Central memory CD8-positive, alpha-beta T cell (primary cell): ENCODE measurements at places on chromosomes 7 and 10.

DNA sequence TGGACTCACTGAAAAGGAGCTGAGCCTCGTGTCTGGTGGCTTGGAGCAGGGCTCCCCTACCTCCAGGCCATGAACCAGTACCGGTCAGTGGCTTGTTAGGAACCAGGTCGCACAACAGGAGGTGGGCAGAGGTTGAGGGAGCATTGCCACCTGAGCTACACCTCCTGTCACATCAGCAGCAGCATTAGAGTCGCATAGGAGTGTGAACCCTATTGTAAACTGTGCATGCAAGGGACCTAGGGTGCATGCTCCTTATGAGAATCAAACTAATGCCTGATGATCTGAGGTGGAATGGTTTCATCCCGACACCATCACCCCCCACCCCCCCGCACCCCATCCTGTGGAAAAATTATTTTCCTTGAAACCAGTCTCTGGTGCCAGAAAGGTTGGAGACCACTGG, 50.4 kb downstream of the TSPAN15 start:
- no peak overlapping the region for H3K27ac ChIP-seq
- no peaks in the 10 kb centered on the region for H3K27me3 ChIP-seq
- no peak overlapping the region for H3K4me3 ChIP-seq
- no peaks in the 10 kb centered on the region for H3K36me3 ChIP-seq
- no peaks in the 10 kb centered on the region for H3K4me1 ChIP-seq
- no peak for DNase-seq

- peak overlapping the region; percentile 96 for H3K27ac ChIP-seq
- no peak for DNase-seq
- H3K4me1 ChIP-seq, result peaks cover 70% of the 10 kb centered on the region
- H3K4me3 ChIP-seq, result peak overlapping the region; percentile 21
- peaks cover 26% of the 10 kb centered on the region for H3K36me3 ChIP-seq
- H3K27me3 ChIP-seq, result no peaks in the 10 kb centered on the region
Observed at GRCh38 chr10:33136781-33137180, 178.8 kb upstream of the ITGB1 start.

- no peaks in the 10 kb centered on the region for H3K27me3 ChIP-seq
- H3K27ac ChIP-seq, result peak overlapping the region; percentile 30
- no peak overlapping the region for H3K4me3 ChIP-seq
- peaks cover 73% of the 10 kb centered on the region for H3K4me1 ChIP-seq
Observed at GRCh38 chr7:21358648-21359047, 69.2 kb upstream of the SP4 start.

GRCh38 chr10:73647211-73647874, 6.1 kb upstream of the MYOZ1 start:
- no peak for DNase-seq
- H3K4me1 ChIP-seq, result no peaks in the 10 kb centered on the region
- peak overlapping the region; percentile 51 for H3K4me3 ChIP-seq
- no peak overlapping the region for H3K27ac ChIP-seq
- H3K27me3 ChIP-seq, result no peaks in the 10 kb centered on the region

- H3K27me3 ChIP-seq, result no peaks in the 10 kb centered on the region
- no peaks in the 10 kb centered on the region for H3K4me1 ChIP-seq
- H3K4me3 ChIP-seq, result no peak overlapping the region
- no peak overlapping the region for H3K27ac ChIP-seq
- DNase-seq, result no peak
Observed at GRCh38 chr7:119900996-119901672, 371.8 kb upstream of the KCND2 start.

DNA sequence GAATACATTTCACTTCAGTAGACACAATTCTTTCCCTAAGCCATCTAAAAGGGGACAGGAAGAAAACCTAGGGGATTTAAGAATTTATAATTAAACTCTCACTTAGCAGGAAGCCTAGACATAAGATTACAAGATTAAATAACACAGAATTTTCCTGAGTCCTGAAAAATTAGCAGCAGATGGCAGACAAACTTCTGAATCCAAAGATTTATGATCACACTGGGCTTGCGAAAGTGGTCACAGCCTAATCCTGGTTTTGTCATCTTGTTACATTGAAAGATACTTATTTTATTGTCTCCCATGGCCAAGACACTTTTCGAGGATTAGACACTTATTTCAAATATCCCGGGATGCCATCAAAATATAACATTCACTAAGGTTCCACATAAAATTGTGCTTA, 2.9 kb downstream of the ERLIN1 start:
- H3K27me3 ChIP-seq, result no peaks in the 10 kb centered on the region
- peaks cover 21% of the 10 kb centered on the region for H3K36me3 ChIP-seq
- H3K4me3 ChIP-seq, result no peak overlapping the region
- H3K4me1 ChIP-seq, result peaks cover 65% of the 10 kb centered on the region
- no peak for DNase-seq

GRCh38 chr10:86085686-86086085, 280.9 kb downstream of the GRID1 start:
- H3K27me3 ChIP-seq, result peaks cover 47% of the 10 kb centered on the region
- H3K27ac ChIP-seq, result no peak overlapping the region
- H3K4me3 ChIP-seq, result no peak overlapping the region
- DNase-seq, result no peak
- peaks cover 1% of the 10 kb centered on the region for H3K36me3 ChIP-seq

DNA sequence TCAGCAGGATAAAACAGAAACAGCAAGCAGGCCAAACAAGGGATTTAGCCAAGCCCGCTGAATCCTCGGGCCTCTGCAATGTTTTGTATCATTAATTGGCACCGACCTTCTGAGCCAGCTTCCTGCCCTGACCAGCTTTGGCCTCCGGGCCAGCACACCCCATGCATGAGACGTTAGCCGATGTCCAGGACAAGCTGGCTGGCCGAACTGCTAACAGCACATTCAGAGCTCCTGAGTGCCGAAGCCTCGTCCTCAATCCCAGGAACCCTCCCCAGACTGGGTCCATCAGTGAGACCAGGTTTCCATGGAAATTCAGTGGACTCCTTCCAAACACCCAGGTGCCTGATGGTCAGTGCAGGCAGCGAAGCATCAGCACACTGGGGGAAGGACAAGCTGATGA, 134.3 kb upstream of the PFKP start:
- peaks cover 6% of the 10 kb centered on the region for H3K4me1 ChIP-seq
- no peaks in the 10 kb centered on the region for H3K36me3 ChIP-seq
- no peak overlapping the region for H3K27ac ChIP-seq
- H3K4me3 ChIP-seq, result no peak overlapping the region

DNA sequence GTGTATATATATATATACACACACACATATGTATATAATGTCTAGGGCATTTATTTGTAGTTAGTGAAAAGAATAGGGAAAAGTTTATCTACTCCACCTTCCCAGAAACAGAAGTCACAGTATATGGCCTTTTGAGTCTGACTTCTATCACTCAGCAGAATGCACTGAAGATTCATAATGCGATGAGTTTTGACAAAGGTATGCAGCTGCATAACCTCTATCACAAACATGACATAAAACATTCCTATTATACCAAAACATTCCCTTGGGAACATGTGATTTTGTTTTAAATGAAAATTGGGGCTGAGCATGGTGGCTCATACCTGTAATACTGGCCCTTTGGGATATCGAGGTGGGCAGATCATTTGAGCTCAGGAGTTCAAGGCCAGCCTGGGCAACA, 137.3 kb upstream of the EEPD1 start:
- no peaks in the 10 kb centered on the region for H3K36me3 ChIP-seq
- H3K4me1 ChIP-seq, result no peaks in the 10 kb centered on the region
- peaks cover 35% of the 10 kb centered on the region for H3K27me3 ChIP-seq
- H3K27ac ChIP-seq, result no peak overlapping the region
- H3K4me3 ChIP-seq, result no peak overlapping the region
- no peak for DNase-seq

GRCh38 chr7:104978460-104978859, 35.5 kb upstream of the KMT2E start:
- H3K27ac ChIP-seq, result no peak overlapping the region
- peaks cover 8% of the 10 kb centered on the region for H3K36me3 ChIP-seq
- no peak overlapping the region for H3K4me3 ChIP-seq

GRCh38 chr7:27128034-27128433, 2.5 kb downstream of the HOXA4 start:
- no peak for DNase-seq
- H3K4me1 ChIP-seq, result no peaks in the 10 kb centered on the region
- H3K27ac ChIP-seq, result no peak overlapping the region

GRCh38 chr10:109773288-109774120, 149.8 kb downstream of the XPNPEP1 start:
- no peak overlapping the region for H3K4me3 ChIP-seq
- H3K4me1 ChIP-seq, result no peaks in the 10 kb centered on the region
- no peaks in the 10 kb centered on the region for H3K36me3 ChIP-seq
- H3K27ac ChIP-seq, result no peak overlapping the region
- no peak for DNase-seq

- H3K27me3 ChIP-seq, result peaks cover 28% of the 10 kb centered on the region
- H3K4me1 ChIP-seq, result no peaks in the 10 kb centered on the region
- no peaks in the 10 kb centered on the region for H3K36me3 ChIP-seq
- no peak for DNase-seq
- H3K4me3 ChIP-seq, result no peak overlapping the region
Observed at GRCh38 chr10:5041471-5042023, 37.9 kb upstream of the AKR1C2 start.

- H3K27me3 ChIP-seq, result peaks cover 32% of the 10 kb centered on the region
- DNase-seq, result no peak
- H3K4me1 ChIP-seq, result no peaks in the 10 kb centered on the region
- no peak overlapping the region for H3K4me3 ChIP-seq
- H3K36me3 ChIP-seq, result peaks cover 12% of the 10 kb centered on the region
Observed at GRCh38 chr7:2493205-2494164, 17.3 kb upstream of the GRIFIN start.

GRCh38 chr7:32579776-32580175, 84.5 kb downstream of the AVL9 start:
- no peak overlapping the region for H3K27ac ChIP-seq
- no peak for DNase-seq
- H3K27me3 ChIP-seq, result no peaks in the 10 kb centered on the region
- H3K36me3 ChIP-seq, result peaks cover 45% of the 10 kb centered on the region
- H3K4me1 ChIP-seq, result no peaks in the 10 kb centered on the region
- H3K4me3 ChIP-seq, result no peak overlapping the region

DNA sequence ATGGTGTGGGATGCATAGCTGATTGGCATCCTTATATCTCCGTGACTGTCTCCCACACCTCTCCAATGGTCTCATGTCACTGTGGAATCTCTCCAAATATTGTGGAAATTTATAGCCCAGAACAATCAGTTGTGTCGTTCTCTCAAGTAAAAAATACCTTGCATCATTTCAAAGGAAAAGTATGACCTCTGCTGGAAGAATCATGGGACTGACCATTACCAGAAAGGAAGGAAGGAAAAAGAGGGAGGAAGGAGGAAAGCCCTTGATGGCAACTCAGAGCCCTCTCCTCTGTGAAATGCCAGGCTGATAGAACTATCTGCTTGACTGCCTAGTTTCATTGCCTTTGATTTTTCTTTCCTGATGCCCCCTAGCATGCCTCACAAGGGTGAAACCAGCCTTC, 76.3 kb downstream of the FOXI2 start:
- no peak overlapping the region for H3K4me3 ChIP-seq
- H3K4me1 ChIP-seq, result no peaks in the 10 kb centered on the region
- no peak for DNase-seq
- no peaks in the 10 kb centered on the region for H3K36me3 ChIP-seq

DNA sequence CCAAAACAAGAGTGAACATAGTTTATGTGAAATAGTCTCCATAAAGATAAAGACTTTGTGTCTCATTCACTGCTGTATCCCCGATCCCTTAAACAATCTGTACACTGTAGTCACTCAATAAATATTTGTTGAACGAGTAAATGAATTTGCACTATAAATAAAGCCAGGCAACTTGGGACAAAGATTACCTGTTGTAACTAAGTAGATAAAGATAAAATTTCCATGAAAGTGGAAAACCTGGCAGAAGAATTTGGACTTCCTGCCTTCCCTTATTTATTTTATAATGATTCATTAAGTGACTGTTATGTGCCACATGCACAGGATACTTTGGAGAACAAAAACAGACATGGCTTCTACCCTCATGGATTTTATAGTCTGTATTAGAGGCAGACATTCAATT, 277.7 kb upstream of the KAT6B start:
- no peaks in the 10 kb centered on the region for H3K4me1 ChIP-seq
- H3K36me3 ChIP-seq, result no peaks in the 10 kb centered on the region
- no peak for DNase-seq

GRCh38 chr7:43815373-43815772, 53.9 kb downstream of the MRPS24 start:
- peaks cover 4% of the 10 kb centered on the region for H3K36me3 ChIP-seq
- no peak for DNase-seq
- no peak overlapping the region for H3K4me3 ChIP-seq
- H3K4me1 ChIP-seq, result peaks cover under 1% of the 10 kb centered on the region
- H3K27ac ChIP-seq, result no peak overlapping the region
- peaks cover 24% of the 10 kb centered on the region for H3K27me3 ChIP-seq

DNA sequence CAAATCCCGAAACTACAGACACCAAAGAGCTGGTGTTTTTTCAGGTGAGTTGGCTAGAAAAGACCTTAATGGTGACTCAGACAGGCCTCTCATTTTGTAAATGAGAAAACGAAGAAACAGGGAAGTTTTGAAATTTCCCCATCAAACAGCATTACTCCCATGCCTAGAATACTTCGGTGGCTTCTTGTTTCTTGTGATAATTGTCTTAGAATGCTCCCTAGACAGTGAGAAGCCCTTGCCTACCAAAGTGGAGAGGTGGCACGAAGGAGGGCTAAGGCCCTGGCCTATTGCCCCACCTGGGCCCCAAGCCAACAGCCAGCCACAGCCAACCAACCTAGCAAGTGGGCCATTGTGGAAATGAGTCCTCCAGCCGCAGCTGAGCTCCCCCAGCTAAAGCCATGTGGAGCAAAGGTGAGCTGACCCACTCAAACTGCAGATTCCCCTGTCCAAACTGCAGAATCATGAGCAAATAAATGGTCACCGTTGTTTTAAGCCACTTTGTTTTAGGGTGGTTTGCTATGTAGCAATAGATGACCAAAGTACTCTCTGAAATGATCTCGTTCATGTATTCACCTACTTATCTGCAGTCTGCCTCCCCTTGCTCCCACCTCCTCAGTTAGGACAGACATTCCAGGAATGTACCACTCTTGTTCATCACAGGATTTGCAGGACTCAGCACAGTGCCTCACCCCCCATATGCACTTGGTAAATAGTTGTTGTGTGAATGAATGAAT, 97.7 kb upstream of the FGFR2 start:
- no peak overlapping the region for H3K4me3 ChIP-seq
- no peaks in the 10 kb centered on the region for H3K36me3 ChIP-seq
- H3K4me1 ChIP-seq, result no peaks in the 10 kb centered on the region
- peaks cover 3% of the 10 kb centered on the region for H3K27me3 ChIP-seq

- H3K4me3 ChIP-seq, result no peak overlapping the region
- no peak overlapping the region for H3K27ac ChIP-seq
- H3K36me3 ChIP-seq, result no peaks in the 10 kb centered on the region
- DNase-seq, result no peak
Observed at GRCh38 chr10:30774261-30774660, 144.7 kb upstream of the LYZL2 start.

GRCh38 chr7:154744256-154744860, 258.6 kb downstream of the PAXIP1 start:
- H3K36me3 ChIP-seq, result no peaks in the 10 kb centered on the region
- H3K4me3 ChIP-seq, result no peak overlapping the region
- peaks cover 13% of the 10 kb centered on the region for H3K27me3 ChIP-seq
- no peak overlapping the region for H3K27ac ChIP-seq
- H3K4me1 ChIP-seq, result no peaks in the 10 kb centered on the region
